AG08396 (cell line): ENCODE measurements at places on chromosomes 16 and 17.

DNA sequence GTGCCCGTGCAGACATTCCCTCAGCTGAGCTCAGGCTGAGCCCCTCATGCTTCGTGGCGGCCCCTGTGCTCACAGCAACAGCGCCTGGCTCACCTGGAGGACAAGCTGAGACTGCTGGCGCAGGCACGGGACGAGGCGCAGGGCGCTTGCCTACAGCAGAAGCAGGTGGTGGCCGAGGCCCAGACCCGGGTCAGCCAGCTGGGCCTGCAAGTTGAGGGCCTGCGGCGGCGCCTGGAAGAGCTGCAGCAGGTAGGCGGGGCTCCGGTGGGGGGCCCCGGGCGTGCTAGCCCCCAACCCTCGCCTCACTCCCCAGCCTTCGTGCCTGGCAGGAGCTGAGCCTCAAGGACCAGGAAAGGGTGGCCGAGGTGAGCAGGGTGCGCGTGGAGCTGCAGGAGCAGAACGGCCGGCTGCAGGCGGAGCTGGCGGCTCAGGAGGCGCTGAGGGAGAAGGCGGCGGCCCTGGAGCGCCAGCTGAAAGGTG lies 1.4 kb upstream of the RAC3 start:
- no peak for DNase-seq

GRCh38 chr16:70448075-70448474 lies 6.3 kb upstream of the FCSK start:
- DNase-seq, result no peak

DNA sequence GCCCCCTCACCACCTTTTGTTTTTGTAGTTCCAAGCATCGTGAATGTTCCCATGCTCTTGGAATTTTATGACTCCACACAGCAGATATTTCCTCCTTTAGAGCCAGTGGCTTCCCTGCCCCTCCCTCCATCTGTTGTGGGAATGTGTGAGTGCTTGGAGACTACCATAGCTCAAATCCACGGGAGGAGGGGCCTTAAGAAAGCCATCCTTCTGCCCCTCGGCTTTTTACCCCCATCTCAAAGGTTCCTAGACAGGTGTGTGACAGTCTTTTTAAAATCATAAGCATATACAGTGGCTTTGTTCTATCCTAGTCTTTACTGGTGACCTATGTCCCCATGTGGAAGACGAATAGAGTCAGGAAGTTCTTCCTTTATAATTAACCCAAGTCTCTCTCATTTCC lies 47.2 kb downstream of the YPEL2 start:
- peak; percentile 81 for DNase-seq

- DNase-seq, result no peak
Observed at GRCh38 chr17:59638553-59638952, 18.9 kb downstream of the CLTC start.

- no peak for DNase-seq
Observed at GRCh38 chr16:66370786-66371684, 4.5 kb downstream of the CDH5 start.

GRCh38 chr16:69319381-69319780 lies 8.2 kb downstream of the VPS4A start:
- DNase-seq, result no peak

- no peak for DNase-seq
Observed at GRCh38 chr16:74603848-74604247, 3.1 kb downstream of the GLG1 start.

GRCh38 chr17:50681263-50682200 lies 26.2 kb downstream of the ANKRD40 start:
- DNase-seq, result peak; percentile 76
